ENCODE measurements at places on chromosomes 1 and 21.
A peak's percentile ranks its signal among the peaks of the same experiment; 100 is the strongest.

- no peak for DNase-seq
Measured at GRCh38 chr1:150183061-150183460, 33.3 kb downstream of the PLEKHO1 start.

DNA sequence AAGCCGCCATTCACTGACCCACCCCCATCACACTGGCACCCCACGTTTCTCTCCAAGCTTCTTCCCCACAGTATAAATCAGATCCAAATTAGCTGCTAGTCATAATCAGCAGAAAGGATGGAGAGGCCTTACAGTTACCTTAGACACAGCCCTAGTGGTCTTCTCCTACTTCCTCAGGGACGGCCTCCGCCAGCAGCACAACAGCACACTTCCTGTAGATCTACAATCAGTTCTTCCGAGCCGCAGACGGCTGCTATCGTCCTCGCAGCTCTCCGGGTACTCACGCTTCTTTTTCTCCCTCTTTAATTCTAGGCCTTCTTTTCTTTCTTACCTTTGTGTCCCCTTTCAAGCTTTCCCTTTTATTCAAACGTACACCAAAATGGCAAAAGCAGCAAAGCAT lies 313.5 kb downstream of the SMYD3 start:
- no peak for DNase-seq

GRCh38 chr1:148289647-148290046 lies 137.6 kb upstream of the NBPF11 start:
- no peak for DNase-seq

- no peak for DNase-seq
Measured at GRCh38 chr21:26055010-26055409, 115.6 kb downstream of the APP start.

DNA sequence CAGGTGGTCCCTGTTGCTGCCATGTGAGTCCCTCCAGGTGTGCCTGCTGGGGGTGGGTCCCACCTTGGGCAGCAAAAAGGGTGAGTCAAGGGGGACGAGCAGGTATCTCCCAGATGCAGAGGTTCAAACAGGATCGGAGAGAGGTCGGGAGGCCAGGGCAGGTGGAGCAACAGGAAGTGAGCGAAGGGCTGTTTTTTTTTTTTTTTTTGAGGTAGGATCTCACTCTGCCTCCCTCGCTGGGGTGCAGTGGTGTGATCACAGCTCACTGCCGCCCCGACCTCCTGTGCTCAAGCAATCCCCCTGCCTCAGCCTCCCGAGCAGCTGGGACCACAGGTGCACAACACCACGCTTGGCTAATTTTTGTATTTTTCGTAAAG lies 39.4 kb downstream of the SLC2A7 start:
- DNase-seq, result no peak

- DNase-seq, result peak; percentile 71
Measured at GRCh38 chr1:208219659-208220282, 24.4 kb downstream of the PLXNA2 start.

DNA sequence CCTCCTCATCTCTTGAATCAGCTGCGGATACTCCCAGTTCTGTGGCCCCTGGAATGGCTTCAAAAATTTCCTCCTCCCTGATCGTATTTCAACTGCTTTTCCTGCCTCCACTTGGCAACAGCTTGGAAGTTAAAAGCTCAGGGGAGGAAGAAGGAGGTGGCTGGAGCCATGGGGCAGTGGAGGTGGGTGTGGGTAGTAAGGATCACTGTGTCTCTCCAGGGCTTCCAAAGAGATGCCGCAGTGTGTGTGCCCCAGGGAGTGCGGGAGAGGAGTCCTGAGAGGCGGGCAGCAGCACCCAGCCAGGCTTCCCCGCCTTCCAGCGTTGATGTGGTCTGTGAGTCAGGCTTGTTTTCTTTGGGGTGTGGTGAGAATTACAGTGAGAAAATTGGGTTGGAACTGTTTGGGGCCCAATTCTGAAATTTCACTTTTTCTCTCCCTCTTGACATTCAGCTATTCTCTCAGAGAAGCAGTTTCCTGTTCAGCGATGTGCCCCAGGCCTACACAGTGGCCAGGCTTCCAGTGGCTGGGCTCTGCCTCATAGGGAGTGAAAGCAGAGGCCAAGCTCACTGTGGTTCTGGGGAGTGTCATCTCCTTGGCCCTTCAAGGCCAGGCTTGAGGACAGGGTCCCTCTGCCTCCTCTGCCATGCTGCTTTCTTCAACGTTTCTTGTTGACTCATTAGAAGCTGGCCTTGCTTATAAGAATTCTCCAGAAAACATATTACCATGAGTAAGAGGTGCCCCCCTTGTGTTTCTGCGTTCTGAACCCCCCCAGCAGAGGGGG lies 69.0 kb downstream of the PGM1 start:
- DNase-seq, result peak; percentile 73

GRCh38 chr1:209375097-209375496 lies 208.4 kb upstream of the CAMK1G start:
- no peak for DNase-seq

DNA sequence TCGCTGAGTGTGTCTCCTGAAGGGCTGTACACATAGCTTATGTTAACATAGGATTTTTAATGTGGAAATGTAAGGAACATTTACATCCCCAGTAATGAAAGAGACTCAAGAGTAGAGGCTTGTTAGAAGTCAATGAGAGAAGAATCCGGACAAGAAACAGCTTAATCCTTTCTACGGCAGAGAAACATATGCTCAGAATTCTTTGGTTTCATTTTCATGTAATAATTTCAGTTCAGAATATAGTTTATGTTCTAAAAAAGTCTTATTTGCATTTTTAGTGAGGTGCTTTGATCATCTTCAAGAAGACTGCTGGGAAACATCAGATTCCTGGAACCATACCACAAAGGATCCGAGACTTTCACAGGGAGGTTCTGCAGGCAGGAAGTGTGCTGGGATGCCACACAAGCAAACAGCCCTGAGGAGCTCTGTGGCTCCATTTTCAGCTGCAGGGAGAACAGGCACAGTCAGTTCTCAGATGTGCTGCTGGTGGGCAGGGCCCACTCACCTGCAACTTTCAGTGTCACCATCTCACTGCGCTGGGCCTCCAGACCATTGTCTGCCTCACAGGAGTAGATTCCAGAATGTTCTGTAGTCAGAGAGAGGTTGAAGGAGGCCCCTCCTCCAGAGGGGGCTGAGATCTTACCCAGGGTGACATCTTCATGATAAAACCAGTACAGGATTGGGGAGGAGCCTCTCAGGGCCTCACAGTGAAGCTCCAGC lies 28.4 kb downstream of the FCRL5 start:
- no peak for DNase-seq

DNA sequence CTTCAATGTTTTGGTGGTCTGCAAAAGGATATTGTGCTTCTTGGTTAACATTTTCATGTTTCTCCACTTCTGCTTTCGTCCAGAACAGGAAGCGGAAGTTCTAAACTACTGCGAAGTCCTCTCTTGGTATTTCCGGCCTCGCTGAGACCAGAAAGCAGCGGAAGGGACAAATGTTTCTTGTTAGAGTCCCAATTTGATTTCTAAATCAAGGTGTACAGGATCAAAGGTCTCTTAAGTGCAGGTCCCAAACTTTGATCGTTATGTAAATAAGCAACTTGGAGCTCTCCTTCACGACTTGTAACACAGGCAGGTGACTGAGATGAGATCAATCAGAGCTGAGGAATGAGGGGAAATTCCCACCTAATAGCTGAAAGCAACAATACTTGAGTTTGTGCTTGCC lies 40.1 kb upstream of the HMCN1 start:
- peak; percentile 58 for DNase-seq

GRCh38 chr1:116682641-116683221 lies 15.2 kb upstream of the IGSF3 start:
- DNase-seq, result peak; percentile 17

DNA sequence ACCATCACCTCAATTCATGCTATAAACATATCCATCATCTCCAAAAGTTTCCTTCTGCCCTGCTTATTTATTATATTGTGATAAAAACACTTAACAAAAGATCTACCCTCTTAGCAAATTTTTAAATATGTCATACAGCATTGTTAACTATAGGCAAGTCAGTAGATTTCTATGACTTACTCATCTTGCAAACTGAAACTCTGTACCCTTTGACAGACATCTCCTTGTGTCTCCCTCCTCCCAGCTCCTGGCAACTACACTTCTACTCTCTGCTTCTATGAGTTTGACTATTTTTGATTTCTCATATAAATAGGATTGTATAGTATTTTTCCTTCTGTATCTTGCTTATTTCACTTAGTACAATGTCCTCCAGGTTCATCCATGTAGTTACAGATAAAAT lies 174.8 kb downstream of the TNFSF18 start:
- DNase-seq, result no peak

DNA sequence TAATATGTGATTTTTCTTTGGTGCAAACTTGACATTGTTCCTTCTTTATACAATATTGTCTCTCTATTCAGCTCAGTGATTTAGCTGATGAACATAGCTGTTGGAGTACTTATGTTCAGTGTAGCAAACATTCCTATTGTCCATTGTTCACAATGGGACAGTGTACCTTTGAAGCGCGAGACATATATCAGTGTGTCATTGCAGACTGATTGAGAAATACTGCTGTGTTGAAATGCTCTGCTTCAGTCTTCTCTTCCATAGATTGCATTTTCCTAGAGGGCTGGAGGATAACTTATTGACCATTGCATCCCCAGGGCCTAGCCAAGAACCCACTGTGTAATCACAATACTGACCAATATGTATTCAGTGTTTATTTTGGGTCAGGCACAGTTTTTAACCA lies 46.5 kb downstream of the HLX start:
- no peak for DNase-seq

- DNase-seq, result no peak
Measured at GRCh38 chr1:234770924-234771540, 161.1 kb upstream of the IRF2BP2 start.

DNA sequence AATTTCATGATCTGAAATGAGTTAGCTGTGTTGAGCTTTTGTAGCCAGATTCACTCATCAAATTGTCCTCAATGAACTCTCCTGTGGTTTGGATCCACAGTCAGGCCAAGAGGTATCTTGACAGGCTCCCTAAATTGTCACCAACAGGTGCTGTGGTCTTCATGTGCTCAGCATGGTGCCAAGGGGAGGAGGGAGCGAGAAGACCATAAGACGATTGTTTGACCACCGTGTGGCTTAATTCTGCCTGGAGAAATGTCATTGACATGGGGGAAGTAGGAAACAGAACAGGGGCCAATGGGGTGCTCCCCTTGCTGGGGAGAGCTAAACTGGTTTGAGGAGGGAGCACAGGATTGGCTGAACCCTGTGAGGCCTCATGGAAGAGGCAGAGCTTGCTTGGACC lies 219.3 kb downstream of the KCNJ6 start:
- no peak for DNase-seq

- no peak for DNase-seq
Measured at GRCh38 chr1:45923343-45923742, 119.9 kb downstream of the MAST2 start.

GRCh38 chr1:172733815-172734214 lies 74.9 kb downstream of the FASLG start:
- DNase-seq, result no peak

DNA sequence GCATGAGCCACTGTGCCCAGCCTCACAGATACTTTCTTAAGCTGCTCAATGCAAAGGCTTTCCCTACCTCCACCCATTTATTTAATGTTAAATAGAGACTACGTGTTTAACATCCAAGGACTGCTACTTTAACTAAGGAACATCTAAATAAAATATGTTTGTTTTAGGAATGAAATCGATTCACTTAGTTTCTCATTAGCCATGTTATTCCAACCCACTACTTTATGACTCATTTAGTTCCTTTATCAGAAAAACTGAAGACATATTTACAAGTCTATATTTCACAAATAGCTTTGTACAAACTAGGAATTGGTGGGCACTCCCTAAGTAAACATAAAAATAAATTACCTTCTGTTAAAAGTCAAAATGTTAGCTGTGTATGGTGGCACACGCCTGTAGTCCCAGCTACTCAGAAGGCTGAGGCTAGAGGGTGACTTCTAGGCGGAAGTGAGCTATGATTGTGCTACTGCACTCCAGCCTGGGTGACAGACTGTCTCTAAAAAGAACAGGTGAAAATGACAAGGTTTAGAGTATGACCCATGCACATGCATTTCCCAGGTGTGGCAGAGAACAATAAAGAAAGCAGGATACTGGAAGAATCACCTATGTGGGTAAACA lies 39.9 kb upstream of the AK4 start:
- DNase-seq, result no peak

DNA sequence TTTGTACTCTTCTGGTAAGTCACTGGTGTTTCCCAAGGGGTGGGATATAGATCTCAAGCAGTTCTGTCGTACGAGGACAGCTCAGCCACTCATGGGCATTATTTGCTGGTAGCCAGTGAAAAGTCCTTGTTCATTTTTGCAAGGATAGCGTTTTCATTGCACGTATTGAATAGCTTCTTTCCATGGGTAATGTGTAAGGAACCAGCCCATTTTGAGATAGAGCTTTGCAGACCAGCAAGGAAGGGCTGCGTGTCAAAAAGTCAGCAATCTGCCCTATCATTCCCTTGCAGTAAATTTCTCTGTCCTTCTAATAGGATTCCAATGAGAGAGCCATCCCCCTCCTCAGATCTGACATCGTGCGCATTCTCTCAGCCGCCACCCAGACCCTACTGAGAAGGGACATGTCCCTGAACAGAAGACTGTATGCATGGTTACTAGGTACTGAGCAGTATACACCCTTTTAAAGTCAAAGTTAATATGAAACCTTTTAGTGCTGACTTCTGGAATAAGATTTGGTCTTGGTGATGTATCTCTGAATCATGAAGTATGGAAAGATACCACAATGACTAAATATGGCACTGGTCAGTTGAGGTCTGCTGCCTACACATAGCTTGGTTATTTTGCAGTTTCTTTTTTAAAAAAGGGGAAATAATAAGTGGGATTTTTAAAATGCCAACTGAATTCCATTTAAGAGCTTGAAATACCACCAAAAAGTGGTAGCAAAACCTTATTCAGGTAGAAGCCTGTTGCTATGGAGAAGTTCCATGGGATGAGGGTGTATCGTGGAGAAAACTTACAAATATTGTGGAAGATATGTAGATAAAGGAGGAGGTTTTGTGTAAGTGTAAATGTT lies 55.3 kb downstream of the DOP1B start:
- DNase-seq, result peak; percentile 78

DNA sequence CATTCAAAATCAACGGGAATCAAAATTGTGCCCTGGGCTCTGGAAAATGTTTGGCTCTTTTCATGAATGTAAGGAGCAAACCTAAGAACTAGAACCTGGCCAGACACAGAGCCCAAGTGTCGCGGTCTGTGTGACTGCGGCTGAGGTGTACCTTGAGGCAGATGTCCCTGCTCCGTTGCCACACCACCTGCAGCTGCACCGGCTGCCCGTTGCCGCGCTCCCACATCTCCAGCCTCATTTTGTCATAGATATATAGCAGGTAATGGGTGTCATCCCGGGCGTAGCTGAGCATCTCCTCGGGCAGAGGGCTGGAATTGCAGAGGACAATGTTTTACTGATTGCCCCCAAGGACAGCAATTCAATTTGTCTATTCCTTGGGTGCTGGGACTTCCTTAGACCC lies 18.7 kb downstream of the EXOSC10 start:
- no peak for DNase-seq

GRCh38 chr21:14943616-14944015 lies 121.2 kb downstream of the NRIP1 start:
- DNase-seq, result peak; percentile 31

GRCh38 chr21:46425571-46425970 lies 33.1 kb upstream of the DIP2A start:
- DNase-seq, result no peak

- peak; percentile 96 for DNase-seq
Measured at GRCh38 chr21:38773099-38774061, 32.3 kb upstream of the ETS2 start.

Data from choroid plexus epithelial cell (primary cell).